ENCODE measurements at places on chromosomes 13 and 19.

DNA sequence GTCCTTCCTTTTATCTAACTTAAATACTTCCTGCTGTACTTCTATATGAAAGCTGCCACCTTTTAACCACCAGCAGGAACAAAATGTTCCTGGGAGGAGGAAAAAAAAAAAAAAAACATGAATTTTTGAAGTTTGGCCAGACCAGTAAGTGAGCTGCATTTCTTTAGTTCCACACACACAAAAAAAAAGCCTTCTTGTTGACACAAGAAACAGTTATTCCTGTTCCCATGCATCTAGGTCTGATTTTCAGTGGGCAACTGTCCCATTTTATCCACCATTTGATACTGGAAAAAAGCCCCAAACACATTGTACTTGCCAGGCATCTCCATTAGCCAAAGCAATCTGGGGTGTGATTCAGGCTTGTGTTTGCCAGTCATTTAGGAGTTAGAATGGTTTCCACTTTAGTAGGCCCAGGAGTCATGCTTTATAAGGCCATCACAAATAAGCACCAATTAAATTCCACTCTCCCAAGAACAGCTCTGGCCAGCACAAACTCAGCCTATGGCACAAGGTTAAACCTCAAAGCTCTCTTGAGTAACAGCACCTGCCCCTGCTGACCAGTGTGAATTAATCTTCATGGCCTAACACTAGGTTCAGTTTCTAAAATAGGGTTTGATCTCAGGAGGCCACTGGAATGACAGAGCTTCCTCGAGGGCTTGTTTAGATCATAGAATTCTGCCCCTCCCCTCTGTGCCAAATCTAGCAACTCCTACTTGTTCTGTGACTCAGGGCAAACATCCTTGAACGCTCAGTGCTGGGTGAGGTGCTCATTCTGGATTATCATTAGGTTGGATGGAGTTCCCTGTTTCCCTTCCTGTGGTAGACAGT is 67.1 kb downstream of the NUFIP1 start:
- peak; percentile 99 for DNase-seq

GRCh38 chr13:74200081-74200480 is 65.9 kb upstream of the KLF12 start:
- DNase-seq = no peak

DNA sequence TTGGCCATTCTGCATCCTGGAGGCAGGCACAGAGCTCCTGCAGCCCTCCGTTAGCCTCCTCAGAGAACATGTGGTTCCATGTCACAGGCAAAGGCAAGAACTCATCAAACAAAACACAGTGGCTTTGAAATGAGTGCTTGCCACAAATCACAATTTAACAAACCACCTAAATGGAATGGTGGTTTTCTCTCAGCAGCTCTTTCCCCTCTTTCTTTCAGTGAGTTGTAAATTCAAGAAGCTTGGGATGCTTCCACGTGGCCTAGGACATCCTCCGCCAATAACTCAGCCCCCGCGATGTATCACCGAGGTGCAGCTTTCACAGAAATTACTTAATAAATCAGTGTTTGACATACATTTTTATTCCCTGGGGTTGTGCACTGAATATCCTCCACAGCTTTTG is 65.4 kb upstream of the RFC3 start:
- peak; percentile 57 for DNase-seq

GRCh38 chr13:41563341-41563983 is 106.1 kb downstream of the RGCC start:
- peak; percentile 69 for DNase-seq

GRCh38 chr13:33676045-33676989 is 141.6 kb upstream of the RFC3 start:
- peak; percentile 48 for DNase-seq

DNA sequence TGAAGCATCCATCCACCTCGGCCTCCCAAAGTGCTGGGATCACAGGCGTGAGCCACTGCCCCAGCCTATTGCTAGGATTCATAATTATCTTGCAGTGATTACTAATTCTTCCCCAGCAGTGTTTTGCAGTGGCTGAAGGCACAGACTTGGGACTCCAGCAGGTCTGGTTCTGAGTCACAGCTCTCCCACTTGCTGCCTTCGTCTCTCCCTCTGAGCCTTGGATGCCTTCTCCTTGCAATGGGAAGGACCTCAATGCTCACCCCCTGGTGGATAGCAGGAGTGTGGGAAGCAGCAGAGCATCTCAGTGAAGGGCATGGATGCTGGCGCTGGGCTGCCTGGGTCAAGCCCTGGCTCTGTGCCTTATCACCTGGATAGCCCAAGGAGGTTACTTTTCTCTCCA is 37.6 kb upstream of the SHKBP1 start:
- DNase-seq = peak; percentile 17

DNA sequence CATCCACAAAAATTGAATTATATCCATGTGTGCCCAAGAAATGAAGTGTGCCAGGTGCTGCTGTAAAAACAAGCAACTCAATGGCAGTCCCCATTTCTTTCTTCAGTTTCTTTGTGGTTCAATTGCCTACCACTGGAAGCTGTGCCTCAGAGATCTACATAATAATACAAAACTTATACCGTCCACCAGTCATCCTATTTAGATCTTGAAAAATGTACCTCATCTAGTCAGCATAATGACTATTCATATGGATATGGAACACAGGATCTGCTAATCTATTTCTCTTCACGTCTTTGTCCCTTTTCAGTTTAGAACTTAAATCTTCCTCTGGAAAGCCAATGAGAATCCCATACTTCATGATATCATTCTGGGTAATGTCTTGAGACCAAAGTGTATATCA is 648.5 kb downstream of the PCDH9 start:
- DNase-seq = no peak
